ENCODE measurements at places on chromosomes 12 and 14. TPM values are rescaled to one million over a fixed set of nuclear protein-coding genes. Genes with fewer than 3 reads are reported as not detected.

The TAS2R9 gene
- not detected for total RNA-seq

The KRT86 gene
- total RNA-seq, result 0.04 TPM

DNA sequence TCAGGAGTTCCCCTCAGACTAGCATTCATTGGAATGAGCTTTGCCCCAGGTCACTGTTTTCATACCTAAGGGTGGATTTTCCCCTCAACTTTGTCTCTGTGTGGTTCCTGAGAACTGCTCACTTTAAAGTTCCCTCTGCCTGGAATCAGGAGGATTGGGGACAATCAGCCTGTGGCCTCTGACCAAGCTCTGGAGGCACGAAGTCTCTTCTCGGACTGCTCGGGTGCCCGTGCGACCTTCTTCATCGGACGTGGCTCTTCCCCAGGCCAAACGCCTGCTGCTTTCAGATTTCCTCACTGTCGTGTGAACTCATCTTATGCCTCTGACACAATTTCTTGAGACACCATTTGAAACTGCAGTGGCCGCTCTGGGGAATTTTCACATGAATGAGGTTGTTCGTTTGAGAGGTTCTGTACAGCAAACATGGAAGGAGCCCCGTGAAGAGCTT lies 153.7 kb upstream of the PZP start:
- DNase-seq, result no peak

- DNase-seq, result no peak
Observed at GRCh38 chr12:108634341-108634751, 652 bp upstream of the SELPLG start.

DNA sequence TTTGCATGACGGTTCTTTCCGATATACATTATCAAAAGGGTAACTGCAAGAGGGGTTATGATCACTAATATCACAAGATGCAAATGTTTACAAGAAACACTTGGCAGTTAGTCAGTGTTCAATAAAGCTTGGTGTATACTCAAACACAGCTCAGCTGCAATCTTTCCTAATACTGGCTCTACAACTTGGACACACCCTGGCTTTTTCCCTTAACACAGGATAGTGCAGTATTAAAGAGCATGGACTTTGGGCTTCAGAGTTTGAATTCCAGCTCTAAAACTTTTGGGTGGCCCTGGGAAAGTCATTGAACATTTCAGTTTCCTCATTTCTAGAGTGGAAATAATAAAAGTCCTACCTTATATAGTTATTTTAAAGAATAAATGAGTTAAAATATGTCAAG lies 107.0 kb downstream of the HECTD4 start:
- no peak for DNase-seq

The LHX5 gene
- total RNA-seq, result 0.24 TPM

The WSCD2 gene
- total RNA-seq, result not detected

- DNase-seq, result no peak
Observed at GRCh38 chr14:93717668-93718320, 70.5 kb downstream of the PRIMA1 start.

The MGAT2 gene
- 42.3 TPM for total RNA-seq

The GALNT8 gene
- not detected for total RNA-seq

DNA sequence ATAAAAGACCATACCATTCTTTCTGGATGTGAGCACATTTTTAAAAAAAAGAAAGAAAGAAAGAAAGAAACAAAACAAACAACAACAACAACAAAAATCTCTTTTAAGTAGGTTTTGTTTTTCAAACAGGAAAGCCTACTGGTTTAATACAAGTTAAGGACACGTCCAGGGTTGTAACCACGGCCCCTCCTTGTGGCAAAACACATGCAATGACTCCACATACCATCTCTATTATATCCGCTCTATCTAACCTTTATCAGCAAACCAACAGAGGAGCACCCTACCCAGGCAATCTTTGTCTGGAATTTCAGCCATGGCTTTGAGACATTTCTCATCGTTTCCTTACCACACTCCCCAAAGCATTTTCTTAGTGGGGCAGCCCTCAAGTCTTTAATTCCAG lies 360.5 kb upstream of the TMPO start:
- no peak for DNase-seq

DNA sequence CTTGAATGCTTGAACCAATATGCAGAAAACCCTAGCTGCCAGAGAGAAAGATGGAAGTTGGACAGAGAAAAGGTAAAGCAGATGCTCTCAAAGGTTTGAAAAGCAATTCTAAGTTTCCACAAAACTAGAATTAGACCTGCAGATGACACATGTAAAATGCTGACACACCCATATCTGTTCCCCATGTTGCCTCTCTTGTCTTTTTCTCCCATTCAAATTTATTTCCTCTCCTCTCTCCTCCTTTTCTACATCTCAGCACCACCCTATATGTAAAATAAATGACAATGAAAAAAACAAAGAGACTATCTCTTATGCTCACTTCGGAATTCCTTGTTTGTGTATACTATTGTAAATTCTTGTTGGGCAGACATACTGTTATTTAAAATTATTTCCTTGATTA lies 75.5 kb upstream of the PLEKHA5 start:
- no peak for DNase-seq

GRCh38 chr14:93207468-93208308 lies 632 bp downstream of the UBR7 start:
- peak; percentile 18 for DNase-seq

The ABCD4 gene
- total RNA-seq, result 14.9 TPM

The AP5M1 gene
- 26.2 TPM for total RNA-seq

The PTPRR gene
- 0.14 TPM for total RNA-seq

DNA sequence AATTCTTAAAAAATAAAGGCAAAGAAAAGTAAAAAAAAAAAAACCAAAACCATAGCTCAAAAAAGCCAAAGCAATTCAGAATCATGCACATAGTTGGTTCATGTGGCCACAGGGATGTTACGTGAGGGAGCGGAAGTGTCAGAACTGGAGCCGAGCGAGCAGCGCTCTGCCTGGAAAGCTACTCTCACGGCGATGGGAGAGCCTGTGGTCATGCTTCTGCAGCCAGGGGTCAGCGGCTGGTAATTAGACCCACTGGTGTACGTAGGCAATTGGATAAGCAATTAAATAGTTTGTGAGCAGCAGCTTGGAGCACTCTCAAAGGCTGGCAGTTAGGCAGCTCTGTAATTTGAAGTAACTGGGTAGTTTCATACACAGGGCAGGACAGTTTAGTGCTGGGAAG lies 58.1 kb downstream of the TRHDE start:
- no peak for DNase-seq

- DNase-seq, result no peak
Observed at GRCh38 chr12:85325442-85325841, 45.4 kb downstream of the ALX1 start.

DNA sequence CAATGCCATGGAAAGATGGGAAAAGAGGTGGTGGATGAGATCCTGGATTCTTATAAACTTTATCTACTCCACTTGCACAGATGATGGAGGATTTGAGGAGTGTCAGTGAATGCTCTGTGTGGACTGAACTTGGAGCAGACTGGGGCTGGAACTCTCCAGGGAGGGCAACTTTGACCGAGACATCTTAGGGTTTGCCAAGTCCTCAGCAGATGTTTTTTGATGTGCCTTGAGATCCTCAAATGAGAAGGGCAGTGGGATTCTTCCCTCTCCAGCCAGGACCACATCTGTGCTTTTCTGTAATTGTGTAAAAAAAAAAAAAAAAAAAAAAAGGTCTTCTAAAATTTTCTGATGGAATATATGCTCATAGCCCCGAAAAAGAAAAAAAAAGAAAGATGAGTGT lies 23.0 kb upstream of the MYL2 start:
- DNase-seq, result no peak

GRCh38 chr14:39140170-39140569 lies 26.0 kb downstream of the GEMIN2 start:
- no peak for DNase-seq

The MYH7 gene
- not detected for total RNA-seq

DNA sequence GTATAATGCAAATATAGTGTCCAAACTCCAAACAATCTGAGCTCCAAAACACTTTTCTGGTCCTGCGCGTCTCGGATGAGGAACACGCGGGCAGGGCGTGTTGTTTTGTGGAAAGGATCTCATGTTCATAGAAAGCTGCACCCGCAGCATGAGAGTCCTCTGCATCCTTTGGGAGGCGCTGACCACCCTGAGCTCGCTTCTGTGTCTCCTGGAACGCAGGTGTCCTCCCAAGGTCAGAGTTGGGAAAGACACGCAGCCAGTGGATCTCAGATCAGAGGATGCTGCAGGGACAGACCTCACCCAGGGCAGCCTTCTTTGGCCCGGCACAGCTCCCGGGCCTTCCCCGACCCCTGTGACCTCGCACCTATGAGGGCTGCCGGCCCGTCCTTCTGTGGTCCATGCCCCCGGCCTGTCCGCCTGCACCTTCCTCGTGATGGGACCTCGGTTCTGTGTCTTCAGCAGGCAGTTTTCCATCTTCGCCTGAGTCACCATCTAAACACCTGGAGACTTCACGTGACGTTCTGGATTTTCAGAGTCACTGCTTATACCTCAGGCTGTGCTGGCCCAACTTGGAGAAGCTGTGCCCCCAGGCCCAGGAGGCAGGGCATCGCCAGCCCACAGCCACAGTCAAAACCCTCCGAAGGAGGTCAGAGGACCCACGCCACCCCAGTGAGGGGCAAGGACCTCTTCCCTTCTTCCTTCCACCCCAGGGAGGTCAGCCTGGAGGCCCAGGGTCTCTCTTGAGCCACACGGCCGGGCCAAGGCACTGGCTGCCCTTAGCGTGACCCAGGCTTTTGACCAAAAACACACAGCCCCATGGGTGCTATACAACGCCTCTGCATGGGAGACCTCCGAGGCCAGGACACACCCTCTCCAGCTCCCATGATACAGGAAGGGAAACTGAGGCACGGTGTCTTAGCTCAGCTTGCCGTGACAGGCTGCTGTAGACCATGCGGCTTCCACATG lies 25.9 kb downstream of the MMP17 start:
- no peak for DNase-seq

DNA sequence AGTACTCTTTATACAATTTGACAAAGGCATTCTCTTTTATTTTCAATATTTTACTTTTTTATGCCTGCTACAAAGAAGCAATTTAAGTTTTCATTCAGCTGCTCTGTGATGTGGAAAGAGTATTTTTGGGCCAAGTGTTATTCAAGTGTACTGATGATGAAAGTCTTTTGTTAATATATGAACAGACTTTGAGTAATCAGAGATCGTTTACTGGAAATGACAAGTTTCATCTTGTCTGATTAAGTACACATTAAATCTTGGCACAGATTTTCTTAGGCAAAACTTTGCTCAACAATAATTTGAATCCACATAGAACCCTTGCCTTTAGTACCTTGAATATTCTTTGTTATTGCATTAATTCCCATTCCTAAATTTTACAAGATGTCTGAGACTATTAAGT lies 13.3 kb upstream of the PZP start:
- peak; percentile 84 for DNase-seq

- peak; percentile 16 for DNase-seq
Observed at GRCh38 chr12:104865080-104865479, 93.0 kb downstream of the SLC41A2 start.

The STON2 gene
- total RNA-seq, result 228 TPM

- DNase-seq, result no peak
Observed at GRCh38 chr14:103880348-103881267, 33.2 kb upstream of the PPP1R13B start.

DNA sequence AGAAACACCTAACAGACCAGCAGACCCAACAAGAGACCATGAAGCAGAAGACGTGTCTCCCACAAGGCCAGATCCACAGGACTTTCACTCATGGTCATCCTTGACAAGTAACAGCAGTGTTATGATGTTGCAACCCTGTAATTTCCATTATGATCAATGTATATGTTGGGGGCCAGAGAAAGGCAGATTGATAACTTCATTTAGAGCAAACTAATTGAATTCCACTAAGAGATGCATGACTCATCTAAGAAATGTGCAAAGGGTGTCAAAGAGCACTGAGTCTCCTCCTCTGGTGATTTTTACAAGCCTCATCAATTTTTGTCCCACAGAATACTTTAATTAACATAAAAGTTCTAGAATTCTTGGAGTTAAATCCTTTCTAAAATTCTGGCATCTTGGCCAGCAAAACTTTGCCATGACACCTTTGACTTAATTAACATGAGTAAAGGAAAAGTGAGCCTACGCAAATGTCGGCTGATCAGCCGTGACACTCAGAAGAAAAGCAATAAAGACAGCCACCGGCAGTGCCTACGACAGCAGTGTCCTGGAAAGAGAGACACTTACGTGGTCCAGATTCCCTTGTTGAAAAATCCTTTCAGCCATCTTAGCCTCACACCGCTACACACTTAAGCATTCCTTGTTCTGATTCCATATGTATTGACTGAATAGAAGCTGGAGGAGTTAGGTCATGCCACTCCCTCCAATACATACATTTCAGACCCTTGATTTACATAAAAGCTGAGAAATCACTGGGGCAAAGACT lies 370.2 kb upstream of the CCDC196 start:
- DNase-seq, result no peak

DNA sequence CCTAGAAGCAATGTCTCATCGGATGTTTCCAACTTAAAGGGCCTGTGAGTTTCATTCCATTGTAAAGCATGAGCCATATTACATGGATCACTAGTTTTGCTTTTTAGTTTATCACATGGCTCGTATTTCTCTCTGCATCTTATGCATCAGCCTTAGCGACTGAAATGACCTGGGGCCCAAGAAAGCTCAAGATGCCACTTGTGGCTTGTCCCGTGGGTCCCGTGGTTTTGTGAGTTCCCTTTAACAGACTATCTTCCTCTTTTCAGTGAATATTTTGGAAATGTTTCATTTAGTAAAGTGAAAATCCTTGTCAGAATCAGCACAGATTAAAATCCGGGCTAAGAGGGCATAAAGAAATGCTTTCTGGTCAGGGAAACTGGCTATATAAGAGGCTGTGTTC lies 86.2 kb upstream of the PPM1H start:
- no peak for DNase-seq

GRCh38 chr14:52352061-52352491 lies 38.0 kb downstream of the PTGER2 start:
- no peak for DNase-seq

GRCh38 chr14:70189456-70190077 lies 816 bp upstream of the SLC8A3 start:
- DNase-seq, result no peak

DNA sequence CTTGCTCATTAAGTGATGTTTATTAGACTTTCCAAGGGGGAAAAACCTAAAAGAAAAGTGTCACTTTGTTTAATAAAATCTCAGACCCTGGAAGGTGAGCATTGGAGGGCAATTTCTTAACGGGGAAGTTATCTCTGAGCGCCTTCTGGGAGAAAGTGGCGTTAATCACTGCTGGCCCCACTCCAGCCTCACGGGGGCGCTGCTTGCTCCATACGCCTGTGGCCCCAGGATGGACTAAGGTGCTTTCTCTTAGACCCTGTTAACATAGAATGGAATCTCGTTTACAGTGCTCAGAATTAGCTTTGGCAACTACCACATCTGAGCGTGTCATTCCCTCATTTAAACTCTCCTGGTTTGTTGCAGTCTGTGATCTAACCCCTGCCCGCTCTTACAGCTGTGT lies 16.4 kb upstream of the PRIMA1 start:
- DNase-seq, result no peak

- peak; percentile 51 for DNase-seq
Observed at GRCh38 chr12:49369411-49370145, 2.3 kb downstream of the SPATS2 start.

DNA sequence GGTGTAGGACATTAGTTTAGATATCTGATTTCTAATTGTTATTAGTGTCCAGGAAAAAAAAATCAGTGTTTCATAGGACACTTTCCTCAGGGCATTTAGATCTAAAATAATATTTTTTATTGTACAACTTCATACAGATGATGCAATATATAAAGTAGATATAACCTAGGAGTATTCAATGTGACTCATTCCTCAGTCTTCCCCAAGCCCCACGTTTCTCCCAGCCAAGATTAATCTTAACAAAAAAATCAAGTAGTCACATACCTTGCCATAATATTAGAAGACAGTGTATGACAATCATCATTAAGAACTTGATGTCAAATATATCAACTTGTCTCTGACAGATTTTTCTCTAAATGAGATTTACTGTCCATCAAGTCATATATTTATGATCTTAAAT lies 37.1 kb downstream of the PPFIA2 start:
- no peak for DNase-seq
